ENCODE measurements at places on chromosomes 16 and 17.

- DNase-seq, result no peak
Observed at GRCh38 chr17:8074554-8074953, 13.0 kb downstream of the ALOX12B start.

DNA sequence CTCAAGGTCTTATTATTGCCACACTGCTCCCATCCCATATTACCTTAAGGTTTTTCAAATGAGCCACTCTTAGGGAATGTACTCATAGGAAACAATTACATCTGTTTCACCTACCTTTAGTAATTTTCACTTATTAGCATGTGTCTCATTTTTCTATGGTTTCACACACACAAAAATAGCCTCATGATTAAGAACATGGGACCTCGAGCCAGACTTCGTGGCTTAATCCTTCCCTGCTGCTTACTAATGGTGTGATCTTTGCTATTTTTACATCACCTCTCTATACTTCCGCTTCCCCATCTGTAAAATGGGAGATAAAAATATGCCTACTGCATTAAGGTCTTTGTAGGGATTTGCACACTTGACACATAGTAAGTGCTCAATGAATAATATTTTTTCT, 38.5 kb downstream of the OTOA start:
- DNase-seq, result no peak

DNA sequence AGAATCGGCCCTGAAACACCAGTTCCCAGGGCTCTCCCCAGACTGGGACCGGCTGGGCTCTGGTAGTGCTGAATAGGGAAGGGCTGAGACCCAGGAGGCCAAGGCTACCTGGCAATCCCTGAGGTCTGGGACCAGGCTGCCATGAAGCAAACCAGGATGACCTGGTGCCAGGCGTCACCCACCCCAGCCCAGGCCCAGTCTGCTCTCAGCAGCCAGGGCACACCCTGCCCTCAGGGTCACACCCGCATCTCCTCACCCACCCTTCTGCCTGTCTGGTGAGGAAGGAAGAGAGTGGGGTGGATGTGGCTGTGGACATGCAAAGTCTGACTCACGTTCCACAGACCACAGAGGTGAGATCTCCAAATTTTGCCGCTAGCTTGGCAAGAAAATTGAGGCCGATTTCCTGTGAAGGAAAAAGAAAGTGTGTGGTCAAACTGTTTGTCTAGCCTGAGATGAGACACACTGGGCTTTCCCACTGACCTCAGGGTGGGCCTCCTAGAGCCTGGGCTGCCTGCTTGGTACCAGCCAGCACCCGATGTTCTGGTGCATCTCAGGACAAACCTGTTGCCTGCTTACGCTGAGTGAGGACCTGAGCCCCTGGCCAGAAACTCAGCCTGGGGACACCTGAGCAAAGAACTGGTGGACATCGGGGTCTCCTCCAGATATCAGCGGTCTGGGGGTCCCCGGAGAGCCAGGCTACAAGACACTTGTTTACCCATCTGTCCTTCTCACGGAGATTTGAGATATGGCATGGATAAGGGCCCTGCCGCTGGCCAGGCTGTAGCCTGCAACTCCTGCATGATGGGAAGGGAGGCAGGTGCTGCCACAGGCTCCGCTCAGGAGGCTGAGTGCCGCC, 6.3 kb upstream of the RAB37 start:
- DNase-seq, result no peak

DNA sequence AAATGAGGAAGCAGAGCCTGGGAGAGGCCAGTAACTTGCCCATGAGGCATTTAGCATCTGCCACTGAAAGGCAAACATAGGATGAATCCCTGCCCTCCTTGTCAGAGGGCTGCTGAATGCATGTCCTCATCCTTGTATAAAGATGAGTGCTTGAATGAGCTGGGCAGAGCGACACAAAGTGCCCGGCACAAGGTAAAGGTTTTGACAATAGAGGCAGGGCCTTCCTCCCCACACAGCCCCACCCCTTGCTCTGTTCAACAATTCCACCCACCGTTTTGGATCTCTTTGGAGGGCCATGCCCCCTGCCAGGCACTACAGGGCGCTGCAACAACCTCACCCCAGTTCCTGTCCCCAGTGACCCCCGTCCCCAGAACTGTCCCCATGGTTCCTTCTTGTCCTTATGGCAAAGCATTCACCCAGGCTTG, 1.4 kb upstream of the KRT19 start:
- no peak for DNase-seq

- no peak for DNase-seq
Observed at GRCh38 chr17:28071891-28072606, 29.6 kb downstream of the NLK start.

DNA sequence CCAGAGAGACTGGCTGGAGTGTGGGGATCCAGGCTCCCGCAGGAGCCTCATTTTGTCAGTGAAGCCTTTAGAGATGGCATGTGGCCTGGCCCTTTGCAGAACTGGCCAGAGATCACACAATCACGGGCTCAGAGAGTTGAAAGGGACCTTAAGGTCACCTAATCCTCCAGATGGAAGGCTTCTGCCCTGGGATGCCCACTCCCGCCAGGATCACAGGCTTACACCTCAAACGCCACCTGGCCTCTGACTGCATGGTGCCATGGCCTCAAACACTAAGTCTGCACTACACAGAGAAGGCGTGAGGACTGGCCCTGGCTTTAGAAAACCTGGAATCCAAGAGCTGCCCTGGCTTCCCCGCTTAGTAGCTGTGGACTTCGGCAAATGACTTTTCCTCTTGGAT, 306.8 kb upstream of the CCL2 start:
- no peak for DNase-seq

- DNase-seq, result no peak
Observed at GRCh38 chr16:66888647-66889615, 8.6 kb downstream of the PDP2 start.

GRCh38 chr17:31200287-31200686, 96.8 kb downstream of the OMG start:
- DNase-seq, result no peak

DNA sequence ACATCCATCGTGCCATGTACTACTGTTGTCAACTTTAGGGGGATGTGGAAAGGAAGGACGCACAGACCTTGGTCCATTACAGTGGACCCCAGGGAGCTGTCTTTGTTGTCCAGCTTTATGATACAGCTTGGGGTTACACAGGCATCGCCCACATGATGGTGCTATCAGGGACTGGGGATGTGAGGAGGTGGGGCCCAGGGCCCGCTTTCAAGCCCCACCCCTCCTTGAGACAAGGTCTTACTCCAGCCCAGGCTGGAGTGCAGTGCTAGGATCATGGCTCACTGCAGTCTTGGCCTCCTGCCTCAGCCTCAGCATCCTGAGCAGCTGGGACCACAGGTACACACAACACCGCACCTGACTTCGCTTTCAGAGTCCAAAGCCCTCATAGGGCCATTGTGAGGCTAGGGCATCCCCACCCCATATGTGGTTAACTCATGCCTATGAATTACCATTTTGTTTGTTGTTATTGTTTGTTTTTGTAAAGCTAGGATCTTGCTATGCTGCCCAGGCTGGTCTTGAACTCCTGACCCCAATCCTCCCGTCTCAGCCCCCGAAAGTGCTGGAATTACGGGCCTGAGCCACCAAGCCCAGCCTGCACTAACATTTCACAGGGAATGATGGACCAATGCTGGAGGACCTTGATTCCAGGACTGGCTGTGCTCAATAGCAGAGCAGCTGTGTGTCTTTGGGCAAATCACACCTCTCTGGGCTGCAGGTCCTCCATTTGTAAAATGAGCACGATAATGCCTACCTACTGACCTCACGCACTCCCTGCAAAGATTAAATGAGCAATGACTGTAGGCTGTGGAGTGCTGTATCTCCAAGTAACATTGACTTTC, 17.2 kb downstream of the ST3GAL2 start:
- no peak for DNase-seq

DNA sequence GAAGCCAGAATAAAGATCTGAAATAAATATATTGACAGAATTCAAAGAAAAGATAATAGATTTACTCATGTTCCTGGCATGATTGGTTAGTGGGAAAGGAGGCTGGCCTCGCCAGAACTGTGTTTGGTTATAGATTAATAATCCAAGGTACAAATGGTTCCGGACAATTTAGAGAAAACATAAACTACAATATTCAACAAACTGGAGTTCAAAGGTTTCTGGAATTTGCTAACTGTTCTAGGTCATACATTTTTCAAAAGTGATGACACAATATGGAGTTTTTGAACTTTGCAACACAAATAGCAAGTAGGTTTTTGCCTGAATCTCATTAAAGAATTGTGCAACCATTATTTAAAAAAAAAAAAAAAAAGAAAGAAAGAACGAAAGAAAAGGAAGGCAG, 251.7 kb upstream of the SALL1 start:
- DNase-seq, result peak; percentile 38

DNA sequence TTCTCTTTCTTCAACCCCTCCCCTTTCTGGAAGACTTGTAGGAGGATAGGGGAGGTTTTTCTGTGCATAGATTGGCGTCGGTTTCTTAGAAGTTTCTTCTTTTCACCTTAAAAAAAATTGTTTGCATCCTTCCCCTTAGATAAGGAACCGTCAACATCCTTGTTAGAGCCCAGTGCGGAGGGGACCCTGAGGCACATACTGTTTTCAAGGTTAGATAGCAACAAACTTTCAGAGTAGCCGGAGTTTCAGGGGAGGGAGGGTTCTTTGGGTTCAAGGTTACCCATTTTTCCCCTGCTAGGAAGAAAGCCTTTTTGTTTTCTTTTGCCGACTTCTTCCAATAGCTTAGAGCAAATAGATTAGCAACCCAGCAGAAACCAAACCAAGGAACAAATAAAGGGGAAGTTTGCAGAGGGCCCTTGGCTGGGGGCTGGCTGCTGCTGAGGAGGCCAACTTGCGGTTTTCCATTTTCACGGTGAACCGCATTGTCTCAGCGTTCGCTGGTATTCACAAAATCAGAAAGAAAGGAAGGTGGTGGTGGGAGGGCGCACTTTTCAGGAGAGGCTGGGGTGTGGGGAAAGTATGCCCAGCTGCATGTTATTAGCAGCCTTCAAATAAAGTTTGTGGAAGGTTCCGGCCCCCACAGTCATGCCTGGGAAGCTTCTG, 28.8 kb downstream of the MSI2 start:
- DNase-seq, result no peak

- DNase-seq, result no peak
Observed at GRCh38 chr17:48526608-48527546, 3.9 kb downstream of the HOXB1 start.

GRCh38 chr17:42687707-42688320, 5.5 kb downstream of the CNTNAP1 start:
- no peak for DNase-seq

DNA sequence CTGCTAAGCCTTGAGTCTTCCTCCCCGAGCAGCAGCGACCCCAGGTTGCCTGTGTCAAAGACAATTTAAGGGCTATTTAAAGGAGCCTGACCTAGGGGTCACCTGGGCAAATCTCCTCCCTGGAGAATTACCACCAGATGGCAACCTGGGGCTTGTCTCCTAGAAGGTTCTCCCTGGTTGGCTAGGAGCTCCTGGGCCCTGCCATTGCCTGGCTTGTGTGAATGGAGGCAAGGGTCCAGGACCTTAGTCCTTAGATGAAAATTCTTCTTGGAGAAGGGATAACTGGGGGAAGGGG, 51.3 kb upstream of the TAC4 start:
- no peak for DNase-seq

DNA sequence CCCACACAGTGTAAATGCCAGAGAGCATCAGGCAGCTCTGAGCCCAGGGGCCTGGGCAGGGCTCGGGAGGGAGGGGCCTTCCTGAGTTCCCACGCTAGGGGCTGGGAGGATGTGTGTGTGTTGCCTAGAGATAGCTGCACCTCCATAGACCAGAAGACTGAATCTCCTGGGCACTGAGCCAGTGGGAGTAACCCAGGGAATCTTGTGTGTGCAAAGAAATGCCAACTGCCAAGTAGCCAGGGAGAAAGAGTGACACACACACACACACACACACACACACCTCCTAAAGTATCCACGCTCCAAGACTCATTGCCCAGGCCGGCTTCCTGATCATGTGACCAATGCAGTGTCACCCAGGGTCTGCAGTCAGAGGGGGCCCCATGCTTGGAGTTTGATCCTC, 166.2 kb upstream of the RPL38 start:
- DNase-seq, result no peak

DNA sequence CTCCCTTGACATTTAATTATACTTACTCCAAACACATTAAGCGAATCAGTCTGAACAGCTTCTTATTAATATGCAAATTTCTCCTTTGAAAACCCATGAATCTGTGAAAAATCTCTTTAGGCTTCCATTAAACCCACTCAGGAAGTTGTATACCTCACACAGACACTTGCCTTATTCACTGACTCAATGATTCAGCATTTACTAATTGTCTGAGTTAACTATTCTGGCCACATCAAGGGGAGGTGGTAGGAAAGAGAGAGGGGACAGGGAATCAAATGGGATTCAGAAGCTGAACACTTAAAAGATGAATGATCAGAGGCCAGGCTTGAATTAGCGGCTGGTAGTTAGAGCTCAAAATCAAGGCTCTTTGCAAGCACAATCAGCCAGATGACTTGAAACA, 70.0 kb downstream of the HS3ST3A1 start:
- DNase-seq, result no peak

DNA sequence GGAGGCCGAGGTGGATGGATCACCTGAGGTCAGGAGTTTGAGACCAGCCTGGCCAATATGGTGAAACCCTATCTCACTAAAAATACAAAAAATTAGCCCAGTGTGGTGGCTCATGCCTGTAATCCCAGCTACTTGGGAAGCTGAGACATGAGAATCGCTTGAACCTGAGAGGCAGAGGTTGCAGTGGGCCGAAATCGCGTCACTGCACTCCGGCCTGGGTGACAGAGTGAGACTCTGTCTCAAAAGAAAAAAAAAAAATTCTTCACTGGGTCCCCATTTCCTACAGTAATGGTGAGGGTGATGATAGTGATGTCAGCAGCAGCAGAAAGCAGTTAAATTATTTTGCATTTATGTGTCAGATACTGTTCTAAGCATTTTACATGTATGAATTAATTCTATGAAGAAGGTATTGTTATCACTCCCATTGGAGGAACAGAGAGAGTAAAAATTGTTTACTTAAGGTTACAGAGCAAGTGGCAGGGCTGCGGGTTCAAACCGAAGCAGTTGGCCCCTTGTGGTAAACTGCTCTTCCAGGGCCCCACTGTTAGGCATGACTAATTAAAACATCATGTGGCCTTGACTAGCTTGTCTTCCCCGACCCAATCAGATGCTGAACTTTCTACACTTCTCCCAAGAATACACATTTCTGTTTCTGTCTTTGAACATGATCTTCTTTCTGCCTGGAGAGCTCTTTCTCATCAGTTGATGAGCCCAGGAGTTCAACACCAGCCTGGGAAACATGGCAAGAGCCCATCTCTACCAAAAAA, 45.8 kb downstream of the STAT3 start:
- no peak for DNase-seq

GRCh38 chr17:50547035-50547735, at the start of gene SPATA20:
Gene SPATA20, plus strand, starts transcription at chr17:50547174. Its CDS starts 35 bp downstream, at chr17:50547209.
- DNase-seq, result peak; percentile 94

DNA sequence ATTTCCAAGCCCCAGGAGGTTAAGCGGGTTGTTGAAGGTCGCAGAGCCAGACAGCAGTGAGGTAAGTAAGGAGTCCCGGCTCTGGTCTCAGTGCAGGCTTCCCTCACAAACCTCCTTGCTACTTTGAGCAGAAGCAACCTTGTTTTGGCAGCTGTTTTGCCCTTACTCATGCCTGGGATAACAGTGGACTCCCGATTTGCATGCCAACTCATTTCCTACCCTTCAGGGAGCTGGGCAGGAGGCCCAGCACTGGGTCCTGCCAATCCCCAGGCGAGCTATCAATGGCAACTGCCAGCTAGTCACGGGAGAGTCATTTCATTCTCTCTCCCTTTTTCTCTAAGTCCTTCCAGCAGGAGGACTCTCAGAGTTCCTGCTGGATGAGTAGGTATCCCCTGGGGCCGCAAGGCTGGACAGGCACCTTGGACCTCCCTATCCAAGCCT, 72.0 kb upstream of the KSR1 start:
- DNase-seq, result peak; percentile 85
